IPS DF 19.7 (cell line): ENCODE measurements at places on chromosomes 2 and 18.

- no peak for DNase-seq
Measured at GRCh38 chr2:29844713-29845326, 76.6 kb downstream of the ALK start.

DNA sequence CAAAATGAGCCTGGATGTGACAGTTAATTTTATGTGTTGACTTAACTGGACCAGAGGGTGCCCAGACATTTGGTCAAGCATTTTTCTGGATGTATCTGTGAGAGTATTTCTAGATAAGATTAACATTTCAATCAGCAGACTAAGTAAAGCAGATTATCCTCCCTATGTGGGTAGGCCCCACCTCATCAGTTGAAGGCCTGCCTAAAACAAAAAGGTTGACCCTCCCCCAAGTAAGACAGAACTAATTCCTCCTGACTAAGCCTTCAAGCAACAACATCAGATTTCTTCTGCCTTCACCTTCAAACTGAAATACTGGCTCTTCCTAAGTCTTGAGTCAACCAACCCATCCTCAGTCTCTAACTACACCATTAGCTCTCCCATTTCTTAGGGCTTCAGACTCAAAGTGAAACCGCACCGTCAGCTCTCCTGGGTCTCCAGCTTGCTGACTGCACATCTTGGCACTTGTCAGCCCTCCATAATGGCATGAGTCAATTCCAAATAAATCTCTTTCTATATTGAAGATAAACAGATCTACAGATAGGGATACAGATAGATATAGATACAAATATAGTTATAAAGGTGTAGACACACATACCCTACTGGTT is 47.9 kb downstream of the MEMO1 start:
- DNase-seq: no peak

GRCh38 chr2:224841910-224842309 is 125.7 kb upstream of the CCDC195 start:
- no peak for DNase-seq

- no peak for DNase-seq
Measured at GRCh38 chr2:203893840-203894239, 26.3 kb downstream of the CTLA4 start.

DNA sequence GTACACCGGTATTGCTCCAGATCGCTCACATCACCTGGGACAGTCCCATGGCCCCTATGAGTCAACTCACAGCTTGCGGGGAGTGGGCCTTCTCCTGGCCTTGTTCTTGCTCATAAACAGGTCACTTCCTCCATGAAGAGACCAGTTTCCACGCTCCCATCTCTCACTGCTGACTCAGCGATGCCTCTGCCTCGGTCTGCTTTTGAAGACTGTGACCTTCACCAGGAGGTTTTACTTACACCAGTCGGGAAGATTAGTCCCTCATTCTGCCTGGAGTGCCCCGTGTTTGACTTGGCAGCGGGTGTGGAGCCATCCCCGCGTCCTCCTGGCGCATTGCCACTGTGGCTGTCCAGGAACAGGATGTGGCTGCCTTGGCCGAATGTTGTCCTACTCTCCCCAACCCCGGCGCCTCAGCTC is 159.8 kb downstream of the RHBDD1 start:
- no peak for DNase-seq

DNA sequence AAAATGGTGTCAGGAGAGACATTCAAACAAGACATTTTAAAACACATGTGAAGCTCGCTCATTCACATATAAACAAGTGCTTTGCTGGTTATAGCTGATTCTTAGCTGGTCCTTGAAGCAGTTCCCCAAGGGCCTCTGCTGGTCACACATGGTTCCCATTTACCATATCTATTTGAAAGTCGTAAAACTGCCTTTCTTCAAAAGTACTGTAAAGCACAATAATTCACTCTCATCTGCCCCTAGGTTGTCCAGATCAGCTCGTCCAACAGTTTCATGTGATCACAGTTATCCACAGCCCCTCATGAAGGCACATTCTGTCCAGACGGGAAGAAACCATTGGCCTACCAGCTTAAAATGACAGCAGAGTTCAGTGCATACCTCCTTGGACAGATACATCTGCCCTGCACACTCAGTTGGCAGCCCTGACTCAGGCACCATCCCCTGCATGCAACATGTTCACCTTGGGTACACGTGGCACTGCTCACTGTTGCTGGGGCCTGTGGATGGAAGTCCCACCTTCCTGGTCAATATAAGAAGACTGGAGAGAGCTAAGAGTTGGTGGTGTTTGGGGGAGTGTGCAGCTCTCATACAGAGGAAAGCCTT is 108.0 kb upstream of the HAAO start:
- DNase-seq: no peak

DNA sequence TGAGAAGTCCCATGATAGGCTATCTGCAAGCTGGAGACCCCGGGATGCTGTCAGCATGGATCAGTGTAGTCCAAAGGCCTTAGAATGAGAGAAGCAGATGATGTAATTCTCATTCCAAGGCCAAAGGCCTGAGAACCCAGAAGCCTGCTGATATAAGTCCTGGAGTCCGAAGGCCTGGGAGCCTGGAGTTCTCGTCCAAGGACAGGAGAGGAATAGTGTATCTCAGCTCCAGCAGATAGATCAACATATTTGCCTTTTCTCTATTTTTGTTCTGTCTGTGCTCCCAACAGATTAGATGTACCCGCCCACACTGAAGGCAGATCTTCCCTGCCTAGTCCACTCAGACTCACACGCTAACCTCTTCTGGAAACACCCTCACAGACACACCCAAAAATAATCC is 454.9 kb upstream of the CHAC2 start:
- no peak for DNase-seq

DNA sequence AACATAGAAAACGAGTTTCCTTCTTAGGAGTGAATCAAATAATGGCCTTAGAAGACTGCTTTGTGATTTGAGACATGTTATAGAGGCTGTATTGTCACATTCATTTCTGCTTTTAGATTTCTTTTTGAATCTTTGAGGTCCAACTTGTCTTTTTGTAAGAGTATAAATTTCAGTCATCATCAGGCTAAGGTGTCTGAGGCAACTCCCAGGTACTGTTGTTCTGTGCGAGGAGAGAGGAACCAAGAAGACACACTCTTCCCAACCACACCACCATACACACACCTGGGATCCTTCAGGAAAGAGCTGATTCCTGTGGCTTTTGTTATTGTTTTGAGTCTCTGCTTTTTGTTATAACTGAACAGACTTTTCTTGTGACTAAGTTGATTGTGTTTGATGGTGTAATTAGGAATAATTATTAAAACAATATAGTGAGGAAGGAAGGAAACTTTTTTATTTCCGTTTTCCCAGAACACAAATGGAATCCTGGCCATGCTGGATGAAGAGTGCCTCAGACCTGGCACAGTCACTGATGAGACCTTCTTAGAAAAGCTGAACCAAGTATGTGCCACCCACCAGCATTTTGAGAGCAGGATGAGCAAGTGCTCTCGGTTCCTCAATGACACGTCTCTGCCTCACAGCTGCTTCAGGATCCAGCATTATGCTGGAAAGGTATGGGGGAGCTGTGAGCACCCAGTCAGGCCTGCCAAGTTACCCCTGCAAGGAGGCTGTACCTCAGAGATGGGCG is 140.4 kb downstream of the MYO1B start:
- no peak for DNase-seq

GRCh38 chr2:202122980-202123720 is 50.1 kb downstream of the KIAA2012 start:
- DNase-seq: no peak

DNA sequence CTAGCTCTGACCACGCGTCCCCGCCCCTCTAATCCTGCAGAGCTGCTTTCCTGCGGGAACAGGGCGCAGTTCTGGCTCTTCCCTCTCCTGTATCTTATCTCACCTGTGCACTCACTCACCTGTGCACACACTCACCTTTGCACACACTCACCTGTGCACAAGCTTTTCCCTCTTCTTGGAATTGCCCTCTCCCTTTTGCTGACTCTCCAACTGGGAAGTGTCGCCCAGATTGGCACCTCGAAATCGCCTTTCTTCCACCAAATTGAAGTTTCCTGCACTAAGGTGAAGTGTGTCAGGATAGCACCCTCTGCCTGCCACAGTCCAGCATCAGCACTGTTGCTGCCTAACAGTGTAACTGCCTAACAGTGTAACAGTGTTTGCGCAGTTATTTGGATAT is 566 bp upstream of the CMPK2 start:
- DNase-seq: no peak

DNA sequence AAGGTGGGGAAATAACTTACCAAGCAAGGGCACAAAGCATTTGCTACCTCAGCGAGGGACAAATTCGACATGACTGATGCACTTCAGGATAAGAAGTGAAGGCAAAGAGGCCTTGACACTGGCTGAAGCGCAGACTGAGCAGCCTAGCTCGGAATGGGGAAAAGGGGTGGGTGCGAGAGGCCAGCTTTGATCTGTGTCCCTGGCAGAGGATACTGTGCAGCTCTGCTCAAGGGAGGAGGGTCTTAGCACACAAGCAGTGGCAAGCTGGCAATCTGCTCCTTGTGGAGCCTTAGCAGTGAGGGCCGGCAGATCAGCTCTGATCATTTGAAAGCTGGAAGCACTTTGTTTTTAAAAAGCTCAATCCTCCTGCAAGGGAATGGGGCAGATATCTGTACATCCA is 222.3 kb downstream of the ZBTB7C start:
- DNase-seq: no peak

DNA sequence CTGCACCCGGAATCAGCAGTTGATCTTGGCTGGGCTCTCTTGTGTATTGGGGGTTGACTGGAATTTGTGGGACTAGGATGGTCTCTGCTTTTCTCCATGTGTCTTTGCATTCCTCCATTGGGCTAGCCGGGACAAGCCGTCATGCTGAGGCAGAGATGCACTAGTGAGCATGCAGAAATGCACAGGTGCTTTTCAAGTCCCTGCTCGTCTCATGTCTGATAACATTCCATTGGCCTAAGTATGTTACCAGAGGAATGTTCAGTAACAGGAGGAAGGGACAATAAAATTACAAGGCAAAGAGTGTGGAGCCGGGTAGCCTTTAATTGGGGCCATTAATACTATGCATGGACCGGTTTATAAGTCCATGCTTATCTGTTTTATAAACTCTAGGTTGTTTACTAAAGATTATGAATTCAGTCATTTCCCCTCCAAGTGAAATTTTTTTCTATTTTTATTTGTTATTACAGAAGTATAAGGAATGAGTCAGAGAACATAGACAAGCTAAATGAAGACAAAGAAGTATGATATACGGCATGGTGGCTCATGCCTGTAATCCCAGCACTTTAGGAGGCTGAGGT is 24.4 kb upstream of the AAK1 start:
- no peak for DNase-seq

DNA sequence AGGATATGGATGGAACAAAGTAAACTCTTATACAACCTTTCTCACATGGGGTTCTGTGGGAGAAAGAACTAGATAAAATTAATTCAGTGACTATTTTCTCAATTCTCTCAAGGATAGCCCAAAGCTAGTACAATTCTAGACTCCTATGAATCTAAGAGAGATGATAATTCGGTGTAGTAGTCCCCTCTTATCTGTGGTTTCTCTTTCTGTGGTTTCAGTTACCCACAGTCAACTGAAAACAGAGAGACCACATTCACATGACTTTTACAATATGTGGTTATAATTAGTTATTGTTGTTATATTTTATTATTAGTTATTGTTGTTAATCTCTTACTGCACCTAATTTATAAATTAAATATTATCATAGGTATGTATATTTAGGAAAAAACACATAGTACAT is 53.5 kb upstream of the C2orf15 start:
- DNase-seq: no peak

DNA sequence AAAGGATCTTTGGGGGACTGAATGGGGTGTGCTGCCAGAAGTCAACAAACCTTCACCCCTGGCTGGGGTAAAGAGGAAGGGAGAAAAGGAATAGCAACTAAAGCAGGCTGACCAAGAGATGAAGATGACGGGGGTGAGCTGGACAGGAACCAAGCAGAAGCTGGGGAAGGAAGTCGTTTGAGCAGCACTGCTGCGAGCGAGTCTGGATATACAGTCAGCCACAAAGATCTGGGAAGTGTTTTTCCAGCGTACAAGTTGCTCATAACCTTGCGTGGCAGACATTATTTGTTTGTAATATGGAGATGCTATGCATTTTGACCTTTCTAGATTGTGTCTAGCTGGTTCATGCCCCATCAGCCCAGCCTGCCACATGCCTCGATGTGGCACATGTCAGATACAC is 71.2 kb downstream of the EIF2AK3 start:
- no peak for DNase-seq

DNA sequence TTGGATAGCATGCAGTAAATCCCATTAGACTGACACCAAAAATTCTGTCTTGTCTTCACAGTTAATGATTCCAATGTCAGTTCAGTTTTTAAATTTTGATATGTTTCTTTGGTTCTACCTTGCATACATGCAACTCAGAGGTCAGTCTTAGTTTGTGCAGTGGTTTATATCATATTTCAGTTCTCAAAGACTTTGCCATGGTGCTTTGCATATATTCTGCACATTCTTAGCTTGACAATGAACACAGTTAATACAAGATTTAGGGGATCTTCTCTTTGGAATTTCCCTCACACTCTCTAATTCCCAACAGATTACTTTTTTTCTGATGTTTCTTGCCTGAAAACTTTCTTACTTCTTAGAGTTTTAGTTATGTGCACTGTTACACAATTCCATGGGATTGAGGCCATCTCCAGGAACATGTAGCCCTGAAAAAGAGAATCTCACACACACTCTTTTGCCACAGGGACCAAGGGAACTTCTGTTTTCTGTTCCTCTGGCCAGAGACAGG is 17.3 kb downstream of the NOL4 start:
- DNase-seq: no peak

GRCh38 chr2:239832490-239833268 is 192.5 kb downstream of the NDUFA10 start:
- DNase-seq: no peak

DNA sequence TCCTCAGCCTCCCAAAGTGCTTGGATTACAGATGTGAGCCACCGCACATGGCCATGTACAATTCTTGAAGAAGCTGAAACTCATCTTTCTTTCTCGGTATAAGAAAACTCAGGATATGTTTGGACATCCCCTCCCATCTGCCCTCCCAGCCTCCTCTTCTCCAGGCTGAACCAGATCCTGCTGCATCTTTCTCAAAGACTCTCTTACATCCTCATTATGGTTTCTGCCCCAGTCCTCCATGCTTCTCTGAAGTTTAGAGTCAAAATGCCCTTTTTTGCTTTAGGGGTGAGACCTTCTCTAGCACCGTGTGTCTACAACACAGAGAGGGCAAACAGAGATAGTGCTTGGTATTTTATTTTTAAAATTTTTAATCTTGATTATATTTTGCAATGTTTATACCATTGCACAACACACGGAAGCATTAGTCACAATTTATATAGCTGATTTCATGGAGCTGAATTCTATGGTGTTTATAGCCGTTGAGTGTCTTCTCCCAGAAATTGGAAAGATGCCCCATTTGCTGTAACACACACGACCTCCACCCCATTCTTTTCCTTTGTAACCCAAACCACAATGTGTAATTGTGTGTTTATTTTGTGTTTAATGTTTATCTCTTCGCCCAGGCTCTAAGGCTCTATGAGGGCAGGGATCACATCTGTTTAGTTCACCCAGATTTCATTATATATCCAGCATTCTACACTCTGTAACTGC is 206.0 kb upstream of the TNP1 start:
- DNase-seq: no peak

GRCh38 chr18:49178321-49178720 is 227.6 kb upstream of the SMAD7 start:
- no peak for DNase-seq
